ENCODE measurements at places on chromosomes 1 and 21. TPM values are rescaled to one million over a fixed set of nuclear protein-coding genes. Genes with fewer than 3 reads are reported as not detected.

DNA sequence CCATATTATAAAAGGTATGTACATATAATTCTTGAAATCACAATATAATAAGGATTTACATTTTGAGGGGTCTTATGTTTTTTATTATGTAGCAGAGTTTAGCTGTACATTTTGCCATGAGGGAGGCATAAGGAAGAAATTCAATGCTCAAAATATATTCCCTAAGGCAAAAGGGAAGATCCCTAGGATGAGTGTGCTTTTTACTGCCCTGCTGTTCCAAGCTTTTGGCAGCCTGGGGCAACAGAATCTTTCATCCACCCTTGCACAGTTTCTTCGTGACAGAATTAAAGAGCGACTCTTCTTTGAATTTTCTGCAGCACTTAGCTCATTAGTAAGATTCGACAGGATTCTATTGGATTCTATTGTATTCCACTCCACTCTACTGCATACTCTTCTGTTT is 39.5 kb upstream of the DAB1 start:
- DNase-seq, result no peak

DNA sequence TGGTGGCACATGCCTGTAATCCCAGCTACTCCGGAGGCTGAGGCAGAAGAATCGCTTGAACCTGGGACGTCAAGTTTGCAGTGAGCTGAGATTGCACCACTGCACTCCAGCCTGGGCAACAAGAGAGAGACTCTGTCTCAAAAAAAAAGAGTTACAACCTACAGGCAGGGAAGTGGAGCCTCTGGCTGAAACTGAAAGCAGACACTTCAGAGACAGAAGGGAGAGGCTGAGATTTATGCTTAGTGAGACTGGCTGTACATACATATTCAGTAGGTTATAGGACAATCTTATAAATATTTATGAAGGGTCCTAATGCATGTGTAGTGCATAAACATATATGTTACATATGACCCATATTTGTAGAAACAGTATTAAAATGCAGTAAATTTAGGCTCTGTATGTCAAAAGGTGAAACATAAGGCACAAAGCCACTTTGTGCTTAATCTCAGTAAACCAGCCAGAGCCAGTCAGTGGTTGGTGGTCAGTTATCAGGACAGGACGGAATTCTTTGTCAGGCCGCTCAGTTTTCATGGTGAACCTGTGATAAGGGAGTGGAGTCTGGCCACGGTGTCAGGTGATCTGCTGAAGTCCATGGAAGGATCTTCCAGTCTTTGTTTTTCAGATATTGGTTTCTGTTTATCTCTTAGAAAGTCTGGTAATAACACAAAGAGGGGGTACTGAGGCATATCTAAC is 13.7 kb downstream of the RHEX start:
- DNase-seq, result peak; percentile 51

DNA sequence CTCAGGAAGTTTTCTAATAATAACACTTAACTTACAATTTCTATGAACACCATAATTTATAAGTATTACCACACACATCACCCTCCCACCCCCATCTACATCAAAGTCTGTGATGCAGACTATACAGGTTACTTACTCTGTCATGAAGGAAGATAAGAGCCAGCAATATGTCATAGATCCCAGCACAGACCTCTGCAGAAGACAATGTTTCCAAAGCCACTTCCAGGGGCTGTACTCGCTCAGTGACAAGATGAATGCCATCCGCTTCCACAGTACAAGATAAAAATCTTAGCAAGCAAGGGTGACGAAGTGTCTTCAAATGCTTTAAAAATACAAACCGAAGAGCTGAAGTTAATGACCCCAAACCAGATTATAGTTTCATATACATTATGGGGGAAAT is 15.2 kb downstream of the SCYL3 start:
- DNase-seq, result no peak

Gene TENT5C
- 4.1 TPM for total RNA-seq

Gene NTMT2
- not detected for total RNA-seq

- no peak for DNase-seq
These were observed 22.2 kb downstream of the NIPAL3 start for GRCh38 chr1:24437631-24438396.

GRCh38 chr1:42368096-42368795 is 12.3 kb upstream of the RIMKLA start:
- DNase-seq, result peak; percentile 39

DNA sequence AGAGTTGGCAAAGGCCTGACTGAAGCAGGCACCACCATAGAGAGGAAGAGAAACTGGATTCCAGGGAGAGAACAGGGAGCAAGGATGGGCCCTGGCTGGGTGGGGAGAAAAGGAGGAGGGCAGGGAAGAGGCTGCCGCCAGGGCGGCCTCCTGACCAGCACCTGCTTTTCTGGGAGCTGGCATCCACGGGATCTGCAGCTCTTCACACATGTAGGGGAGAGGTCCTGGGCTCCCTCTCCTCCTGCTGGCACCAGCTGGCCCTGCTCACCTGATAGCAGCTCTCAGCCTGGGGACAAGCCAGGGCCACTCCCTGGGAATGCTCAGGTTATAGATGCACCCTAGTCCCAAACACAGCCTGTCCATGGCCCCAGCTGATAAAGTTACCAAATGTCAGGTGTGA is 39.9 kb downstream of the TEX35 start:
- DNase-seq, result no peak

Gene ALX3
- 1.6 TPM for total RNA-seq

Data from hepatocyte (in vitro differentiated cells).